Globus pallidus (tissue), 1 donor: ENCODE measurements at places on chromosomes 4 and X.

- no peak for DNase-seq
These were observed 52.2 kb upstream of the SOD3 start for GRCh38 chr4:24743206-24743605.

- no peak for DNase-seq
These were observed 183.4 kb upstream of the FAM241A start for GRCh38 chr4:111961809-111962208.

- no peak for DNase-seq
These were observed 40.6 kb upstream of the ADGRA3 start for GRCh38 chr4:22556495-22556894.

DNA sequence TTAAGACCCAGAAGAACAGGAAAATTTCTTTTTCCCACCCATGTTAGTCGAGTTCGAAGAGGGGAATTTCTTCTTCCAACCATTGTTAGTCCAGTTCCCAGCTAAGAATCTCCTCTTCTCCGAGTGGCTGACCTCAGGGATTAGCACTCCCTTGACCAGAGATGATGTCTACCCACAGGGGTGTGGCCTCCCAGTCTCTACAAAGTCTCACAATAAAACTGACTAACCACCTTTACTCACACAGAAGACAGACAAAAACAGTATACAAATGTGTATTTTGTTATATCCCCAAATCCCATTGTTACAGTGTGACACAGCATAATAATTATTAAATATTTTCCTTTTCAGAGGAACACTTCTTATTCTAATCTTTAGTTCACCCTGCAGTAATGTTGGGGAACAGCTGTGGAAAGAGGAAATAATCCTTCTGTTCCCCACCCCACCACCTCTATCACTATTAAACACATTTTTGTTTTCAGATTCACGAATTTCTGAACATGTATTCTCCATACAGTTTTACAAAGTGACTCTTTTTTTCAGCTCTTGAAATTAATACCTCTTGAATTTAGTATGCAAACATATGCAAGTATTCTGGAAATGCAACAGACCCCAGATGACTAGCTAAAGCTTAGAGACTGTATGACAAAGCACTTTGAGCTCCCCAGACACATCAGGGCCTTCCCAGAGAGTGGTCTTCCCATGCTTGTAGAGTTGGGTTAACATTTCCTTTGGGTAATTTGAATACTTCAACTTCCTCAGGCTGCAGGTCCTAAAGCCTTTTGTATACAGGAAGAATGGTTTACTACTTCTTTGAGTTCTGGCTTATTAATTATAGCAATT, 62.5 kb upstream of the NFKB1 start:
- no peak for DNase-seq

- no peak for DNase-seq
These were observed 143.9 kb downstream of the PJA1 start for GRCh38 chrX:69021141-69021960.

DNA sequence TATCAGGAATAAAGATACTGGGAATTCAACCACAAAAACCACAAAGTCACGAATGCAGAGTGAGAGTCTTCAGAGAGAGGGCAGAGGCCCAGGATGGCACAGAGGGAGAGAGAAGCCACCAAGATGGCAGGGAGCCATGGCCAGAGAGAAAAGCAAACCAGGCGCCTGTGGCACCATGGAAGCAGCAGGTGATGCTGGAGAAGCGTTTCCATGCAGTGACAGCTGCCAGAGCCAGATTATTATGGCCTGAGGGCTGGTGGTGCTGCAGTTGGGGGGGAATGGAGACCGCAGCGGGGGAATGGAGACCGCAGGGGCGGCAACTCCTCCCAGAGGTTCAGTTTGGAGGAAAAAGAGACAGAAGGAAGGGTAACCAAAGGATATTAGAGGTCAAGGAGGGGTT, 5.8 kb downstream of the TAFAZZIN start:
- no peak for DNase-seq

DNA sequence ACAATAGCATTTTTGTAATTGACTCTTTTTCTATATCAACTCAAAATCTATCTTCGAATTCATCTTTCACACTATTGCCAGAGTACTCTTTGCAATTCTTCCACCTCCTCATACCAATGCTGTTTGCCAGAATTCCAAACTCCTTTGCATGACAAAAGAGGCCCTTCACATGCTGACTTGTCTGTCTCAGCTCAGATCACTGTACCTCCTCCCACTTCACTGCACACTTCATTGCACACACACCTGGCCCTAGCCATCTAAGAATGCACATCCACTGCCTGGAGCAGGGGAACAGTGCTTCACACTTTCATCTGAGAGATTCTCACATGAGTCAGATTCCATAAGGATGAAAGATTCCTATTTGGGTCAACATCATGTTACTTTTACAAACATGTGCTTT, 56.5 kb downstream of the PRDM5 start:
- DNase-seq, result no peak

DNA sequence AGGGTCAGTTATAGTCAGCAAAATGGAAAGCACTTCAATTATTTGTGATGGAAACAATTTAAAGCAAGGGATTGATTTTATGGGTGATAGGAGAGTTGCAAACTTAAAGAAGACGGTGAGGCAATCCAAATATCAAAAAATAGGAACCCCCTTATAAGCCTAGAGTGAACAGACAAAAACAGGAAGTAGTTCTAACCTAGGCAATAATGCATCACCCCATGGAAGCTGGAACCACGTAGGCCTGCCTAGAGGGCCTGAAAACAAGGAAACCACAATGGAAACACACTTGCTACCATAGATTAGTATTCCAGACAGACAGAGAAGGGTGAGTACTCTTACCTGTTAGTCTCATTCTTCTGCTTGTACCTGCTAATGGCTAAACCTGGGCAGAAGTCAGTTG, 13.5 kb upstream of the GK2 start:
- no peak for DNase-seq

DNA sequence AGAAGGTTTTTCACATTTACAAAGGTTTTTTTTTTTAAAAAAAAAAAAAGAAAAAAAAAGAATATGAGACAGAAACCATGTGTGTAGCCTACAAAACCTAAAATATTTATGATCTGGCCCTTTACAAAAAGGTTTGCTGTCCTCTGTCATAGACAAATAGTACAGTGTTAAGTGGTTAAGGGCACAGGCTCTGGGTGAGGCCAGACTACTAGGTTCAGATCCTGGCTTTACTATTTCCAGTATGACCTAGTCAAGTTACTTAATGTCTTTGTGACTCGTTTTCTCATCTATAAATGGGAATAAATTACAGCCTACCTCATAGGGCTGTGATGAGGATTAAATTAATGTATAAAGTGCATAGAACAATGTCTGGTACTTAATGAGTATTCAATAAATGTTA, 56.5 kb downstream of the GAB1 start:
- no peak for DNase-seq

GRCh38 chrX:147550217-147550616, 361.5 kb upstream of the FMR1 start:
- no peak for DNase-seq

GRCh38 chrX:140501940-140502468, 2.9 kb downstream of the SOX3 start:
- no peak for DNase-seq

DNA sequence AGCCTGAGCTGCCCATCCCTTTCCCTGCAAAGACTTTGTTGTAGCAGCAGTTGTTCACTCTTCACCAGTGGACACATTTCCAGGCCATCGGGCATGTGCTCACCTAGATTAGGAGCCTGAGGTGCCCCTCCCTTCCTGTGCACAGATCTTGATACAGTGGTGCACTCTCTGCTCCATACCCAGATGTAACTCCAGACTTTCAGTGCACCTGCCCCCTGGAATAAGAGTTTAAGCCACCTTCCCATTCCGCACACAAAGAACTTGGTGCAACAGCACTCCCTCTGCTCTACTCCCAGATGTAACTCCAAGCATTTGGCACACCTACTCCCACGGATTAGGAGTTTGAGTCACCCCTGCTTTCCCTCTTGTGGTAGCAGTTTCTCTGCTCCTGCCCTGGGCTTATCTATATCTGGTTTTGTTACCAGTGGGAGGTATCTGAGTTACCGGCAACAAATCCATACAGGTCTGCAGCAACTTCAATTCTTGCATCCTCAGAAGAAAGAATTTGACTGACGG, 36.0 kb upstream of the PLK4 start:
- no peak for DNase-seq

DNA sequence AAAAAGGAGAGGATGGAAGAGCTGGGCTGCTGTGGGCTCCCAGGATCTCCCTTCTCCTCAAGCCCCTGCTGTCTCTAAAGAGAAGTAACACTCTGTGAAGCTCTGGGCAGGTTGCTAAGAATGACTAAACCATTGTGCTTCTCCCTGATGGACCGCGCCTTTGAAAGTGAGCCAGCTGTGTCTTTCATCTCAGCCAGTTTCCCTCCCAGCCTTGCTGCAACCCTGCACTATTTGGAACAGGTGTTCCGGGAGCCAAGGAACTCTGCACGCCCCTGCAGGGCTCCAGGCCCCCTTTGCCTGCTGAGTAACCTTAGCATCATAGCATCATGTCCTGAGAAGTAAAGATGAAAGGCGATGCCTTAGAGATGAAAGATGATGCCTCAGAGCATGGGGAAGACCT, 39.7 kb downstream of the SMIM20 start:
- no peak for DNase-seq

GRCh38 chr4:2220016-2220630, 21.8 kb downstream of the HAUS3 start:
- DNase-seq, result peak; percentile 62

DNA sequence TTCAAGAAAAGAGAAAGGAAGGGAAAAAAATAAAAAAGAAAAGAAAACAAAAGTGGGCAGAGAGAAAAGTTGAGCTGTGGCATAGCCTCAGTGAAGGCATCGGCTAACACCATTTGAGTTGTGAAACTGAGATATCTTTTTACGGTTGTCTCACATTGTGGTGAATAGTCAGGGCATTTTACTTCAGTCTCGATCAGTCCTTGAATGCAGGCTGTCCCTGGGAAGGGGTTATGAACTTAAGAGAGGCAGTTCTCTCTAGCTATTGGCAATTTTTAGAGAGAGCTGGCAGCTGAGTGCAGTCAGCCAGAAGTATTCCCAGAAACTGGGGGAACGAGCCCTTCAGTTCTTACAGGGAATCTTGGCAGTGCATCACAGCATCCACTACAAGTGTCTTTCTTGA, 93.5 kb upstream of the SLC6A14 start:
- peak; percentile 2 for DNase-seq

DNA sequence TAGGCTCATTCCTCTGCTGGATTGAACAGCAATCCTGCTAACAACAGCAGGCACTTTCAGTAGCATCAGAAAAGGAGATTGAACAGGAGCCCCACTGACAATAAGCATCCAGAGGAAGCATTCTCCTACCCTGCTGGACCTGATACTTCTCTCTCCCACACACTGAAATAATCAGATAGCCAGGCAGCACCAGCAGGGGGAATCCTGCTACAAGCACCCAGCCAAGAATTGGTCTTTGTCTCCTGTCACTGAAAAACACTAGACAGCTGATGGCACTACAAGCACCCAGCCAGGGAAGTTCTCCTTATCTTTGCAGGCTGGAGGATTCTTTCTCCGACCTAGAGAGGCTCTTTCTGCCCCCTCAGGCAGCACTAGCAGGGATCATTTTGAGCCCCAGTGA, 444.3 kb upstream of the GRIA3 start:
- peak; percentile 0 for DNase-seq

GRCh38 chr4:33649015-33649414, 2595.3 kb downstream of the ARAP2 start:
- no peak for DNase-seq

DNA sequence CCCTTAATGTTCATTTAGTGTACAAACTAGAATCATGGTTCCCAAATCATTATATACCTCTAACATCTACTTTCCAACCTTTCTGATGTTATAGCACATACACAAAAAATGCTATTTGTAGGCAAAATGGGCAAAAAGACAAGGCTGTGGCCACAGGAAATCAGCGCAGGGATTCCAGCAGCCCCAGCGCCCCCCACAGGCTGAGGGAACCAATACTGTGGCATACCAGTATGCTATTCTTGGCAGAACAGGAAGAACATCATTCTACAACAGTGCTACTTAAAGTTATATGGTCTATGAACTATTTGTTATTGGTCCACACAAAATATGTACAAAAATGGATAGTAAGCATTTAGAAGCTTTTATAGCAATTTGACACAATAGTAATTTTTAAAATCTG, 25.3 kb downstream of the STEEP1 start:
- no peak for DNase-seq

GRCh38 chr4:138267835-138268234, 25.7 kb upstream of the SLC7A11 start:
- no peak for DNase-seq

DNA sequence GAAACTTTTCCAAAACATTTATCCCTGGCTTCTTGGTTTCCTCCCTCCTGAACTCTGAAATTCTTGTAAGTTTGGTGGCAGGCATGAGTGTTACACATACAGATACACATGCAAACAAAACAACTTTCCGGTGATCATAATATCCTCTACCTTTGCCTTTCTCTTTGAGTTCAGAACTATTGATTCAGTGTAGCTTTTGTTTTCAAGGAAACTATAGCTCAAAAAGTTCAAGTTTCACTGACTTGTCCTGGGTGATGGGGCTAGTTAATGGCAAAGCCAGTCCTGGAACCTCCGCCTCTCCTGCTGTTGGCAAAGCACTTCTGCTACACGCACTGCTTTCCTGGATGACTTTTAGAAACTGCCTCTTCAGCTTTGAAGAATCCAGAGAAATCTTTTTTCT, 177.3 kb upstream of the FAT1 start:
- no peak for DNase-seq

GRCh38 chrX:44244008-44244407, 99.5 kb downstream of the EFHC2 start:
- DNase-seq, result peak; percentile 44

DNA sequence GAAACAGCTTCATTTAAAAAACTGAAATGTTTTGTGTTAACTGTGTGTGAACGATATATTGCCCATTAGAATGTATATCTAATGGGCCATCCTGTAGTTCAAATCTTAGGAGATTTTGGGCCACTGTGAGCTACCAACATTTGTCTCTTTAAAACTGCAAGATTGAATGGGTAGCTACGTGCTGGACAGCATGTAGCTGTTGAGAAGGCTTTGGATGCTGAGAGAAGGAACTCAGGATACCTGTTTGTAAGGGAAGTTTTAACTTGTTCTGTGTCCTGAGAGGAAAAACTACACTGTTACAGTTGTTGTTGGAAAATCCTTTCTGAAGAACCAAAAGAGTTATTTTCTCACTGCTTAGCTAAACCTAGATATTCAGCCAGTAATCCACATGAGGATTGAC, 45.9 kb downstream of the PDLIM5 start:
- DNase-seq, result no peak

DNA sequence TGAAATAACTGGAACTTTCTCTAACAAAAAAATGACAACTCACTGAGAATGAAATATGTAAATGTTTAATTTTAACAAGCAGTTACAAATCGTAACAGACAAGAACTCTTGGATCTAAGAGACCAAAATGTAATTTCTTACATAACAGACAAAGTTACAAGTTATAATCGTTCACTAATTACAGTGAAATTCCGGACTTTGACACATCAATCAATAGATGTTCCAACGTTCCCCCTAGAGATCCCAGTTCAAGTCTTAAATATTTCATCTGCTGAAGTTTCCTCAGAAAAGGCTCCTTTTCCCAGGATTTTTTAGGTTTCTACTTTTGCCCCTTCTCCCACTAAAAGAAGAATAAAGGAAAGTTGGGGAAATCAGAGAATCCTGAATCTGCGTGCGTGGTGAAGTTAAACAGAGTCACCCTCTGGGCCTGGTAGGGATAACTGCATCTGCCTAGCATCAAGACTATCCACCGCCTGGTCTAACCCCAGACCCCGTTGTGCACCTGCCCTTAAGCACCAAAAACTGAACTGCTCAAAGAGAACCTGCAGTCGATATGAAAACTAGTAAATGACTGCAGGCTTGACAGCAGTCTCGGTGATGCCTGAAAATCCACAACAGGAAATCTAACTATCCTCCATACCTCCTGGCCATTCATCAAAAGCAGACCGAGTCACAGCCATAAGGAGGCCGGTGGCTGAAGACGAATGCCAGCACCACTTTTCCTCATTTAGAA, 2.3 kb downstream of the IRF2 start:
- no peak for DNase-seq
